ENCODE measurements at places on chromosomes 4 and X. TPM values are rescaled to one million over a fixed set of nuclear protein-coding genes. Genes with fewer than 3 reads are reported as not detected.

- no peak for DNase-seq
Observed at GRCh38 chrX:119990556-119991004, 47.0 kb upstream of the NKAP start.

GRCh38 chr4:26275281-26275680, 45.5 kb upstream of the RBPJ start:
- no peak for DNase-seq

Gene TKTL1
- total RNA-seq: 0.51 TPM

Gene SATL1
- not detected for total RNA-seq

Gene PAK3
- not detected for total RNA-seq

GRCh38 chrX:53287493-53288138, 6.2 kb upstream of the IQSEC2 start:
- no peak for DNase-seq

Gene SLC6A14
- 0.04 TPM for total RNA-seq

Gene SLC25A6
- 318 TPM for total RNA-seq

GRCh38 chr4:184097241-184097605, 120.5 kb downstream of the ENPP6 start:
- peak; percentile 29 for DNase-seq

- DNase-seq: no peak
Observed at GRCh38 chr4:112927544-112927943, 121.9 kb upstream of the ANK2 start.

- no peak for DNase-seq
Observed at GRCh38 chrX:19127649-19128168, 5.4 kb upstream of the ADGRG2 start.

DNA sequence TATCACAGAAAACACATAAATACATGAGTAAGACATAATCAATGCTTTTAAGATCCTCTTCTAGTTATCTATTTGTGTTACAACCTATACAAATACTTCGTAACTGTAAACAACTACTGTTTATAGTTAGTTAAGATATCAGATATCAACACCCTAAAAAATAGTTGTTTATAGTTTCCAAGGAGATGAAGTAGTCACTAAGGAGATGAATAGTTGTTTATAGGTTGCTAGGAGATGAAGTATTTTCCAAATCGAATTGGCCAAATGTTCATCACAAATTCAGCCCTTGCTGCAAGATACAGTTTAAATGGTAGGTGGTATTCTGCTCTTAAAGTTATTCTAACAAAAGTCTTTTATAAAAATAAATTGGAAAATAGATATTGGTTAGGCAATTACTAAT, 618.2 kb upstream of the PCDH10 start:
- DNase-seq: no peak

Gene DCAF12L1
- not detected for total RNA-seq

Gene GPR50
- total RNA-seq: 0.11 TPM

Gene SPIN4
- total RNA-seq: 24.5 TPM

DNA sequence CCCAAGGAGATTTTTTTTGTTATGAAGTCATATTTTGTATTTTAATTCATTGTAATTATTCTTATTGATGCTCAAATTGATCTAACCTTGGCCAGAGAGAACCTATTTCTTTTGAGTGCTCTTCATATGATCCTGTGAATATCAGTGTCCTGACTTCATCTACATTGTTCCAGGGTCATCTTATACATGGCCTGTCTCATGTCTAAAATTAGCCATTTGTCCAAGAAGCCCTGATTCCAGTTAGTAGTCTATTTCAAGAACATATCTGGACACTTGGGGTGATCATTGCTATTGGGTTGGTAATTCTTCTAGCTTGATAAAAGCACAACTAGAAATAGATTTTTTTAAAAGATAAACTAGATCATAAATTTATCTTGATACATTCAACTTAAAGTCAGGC, 266.2 kb downstream of the SPRY1 start:
- DNase-seq: no peak

DNA sequence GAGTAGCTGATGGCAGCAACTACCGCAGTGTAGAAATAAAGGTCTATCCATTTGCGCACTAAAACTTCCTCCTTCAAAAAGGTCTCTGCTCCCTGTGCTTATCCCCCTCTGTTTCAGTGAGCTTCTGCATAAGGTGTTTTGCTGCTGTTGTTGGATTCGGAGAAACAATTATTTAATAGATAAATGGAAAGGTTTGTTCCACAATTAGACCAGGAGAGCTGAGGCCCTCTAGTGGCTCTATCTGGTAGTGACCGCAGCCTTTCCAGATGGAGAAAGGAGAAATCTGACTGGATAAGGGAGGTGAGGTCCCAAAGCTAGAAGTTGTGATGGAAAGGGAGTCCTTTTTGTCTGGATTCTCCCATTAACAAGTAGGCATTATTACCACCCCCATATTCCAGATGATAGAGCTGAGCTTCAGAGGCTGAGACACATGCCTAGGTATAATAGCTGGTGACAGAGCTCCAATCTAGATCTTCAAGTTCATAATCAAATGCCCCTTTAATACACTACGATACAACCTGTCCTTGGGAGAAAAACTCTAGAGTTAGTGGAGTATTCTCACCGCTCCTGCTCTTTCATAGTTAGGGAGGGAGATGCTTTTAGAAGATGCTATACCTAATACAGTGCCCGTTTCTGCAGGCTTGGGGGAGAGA, 5.1 kb upstream of the GABRQ start:
- peak; percentile 44 for DNase-seq

- DNase-seq: no peak
Observed at GRCh38 chrX:152850465-152850864, 19.6 kb downstream of the NSDHL start.

DNA sequence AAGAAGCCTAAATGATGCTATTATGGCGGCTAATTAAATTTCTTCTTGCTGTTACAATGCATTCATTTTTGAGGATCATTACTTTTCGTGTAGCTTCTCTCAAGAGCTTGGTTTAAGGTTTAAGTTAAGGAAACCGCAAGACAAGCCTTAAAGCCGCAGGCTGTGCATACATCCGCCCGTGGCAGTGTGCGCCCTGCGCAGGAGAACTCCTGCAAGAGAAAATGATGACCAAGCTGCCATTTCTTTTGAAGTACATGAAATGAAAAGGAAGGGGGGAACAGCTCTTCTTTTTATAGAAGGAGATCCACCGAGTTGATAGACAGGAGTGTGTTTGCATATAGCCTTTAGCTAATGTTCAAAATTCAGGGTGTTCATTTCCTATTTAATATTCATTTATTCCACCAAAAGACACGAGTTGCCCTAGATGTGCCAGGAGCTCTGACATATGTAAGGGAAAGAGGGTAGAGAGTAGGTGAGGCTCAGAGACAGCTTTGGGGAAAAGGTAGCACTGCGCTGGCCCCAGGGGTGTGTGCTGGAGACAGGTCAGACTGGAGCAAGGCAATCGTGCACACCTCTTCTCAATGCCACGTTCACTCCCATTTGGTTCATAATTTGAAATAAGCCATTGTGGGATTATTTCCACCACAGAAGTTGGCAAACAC, 112.1 kb upstream of the LDB2 start:
- no peak for DNase-seq

Gene ETDB
- not detected for total RNA-seq

Gene FAM236C
- total RNA-seq: not detected

DNA sequence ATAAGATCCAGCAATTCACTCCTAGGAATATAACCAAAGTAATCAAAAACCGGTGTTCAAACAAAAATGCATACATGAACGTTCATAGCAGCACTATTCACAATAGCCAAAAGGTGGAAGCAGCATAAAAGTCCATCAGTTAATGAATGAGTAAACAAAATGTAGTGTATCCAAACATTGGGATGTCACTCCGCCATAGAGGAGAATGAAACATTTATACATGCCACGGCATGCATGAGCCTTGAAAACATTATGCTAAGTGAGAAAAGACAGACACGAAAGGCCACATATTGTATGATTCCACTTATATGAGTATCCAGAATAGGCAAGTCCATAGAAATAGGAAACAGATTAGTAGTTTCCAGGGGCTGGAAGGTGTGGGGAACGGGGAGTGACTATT, 11.0 kb upstream of the PDLIM3 start:
- no peak for DNase-seq

- DNase-seq: no peak
Observed at GRCh38 chrX:42117318-42117717, 194.0 kb upstream of the CASK start.

- no peak for DNase-seq
Observed at GRCh38 chrX:33133320-33133719, 78.0 kb downstream of the DMD start.

DNA sequence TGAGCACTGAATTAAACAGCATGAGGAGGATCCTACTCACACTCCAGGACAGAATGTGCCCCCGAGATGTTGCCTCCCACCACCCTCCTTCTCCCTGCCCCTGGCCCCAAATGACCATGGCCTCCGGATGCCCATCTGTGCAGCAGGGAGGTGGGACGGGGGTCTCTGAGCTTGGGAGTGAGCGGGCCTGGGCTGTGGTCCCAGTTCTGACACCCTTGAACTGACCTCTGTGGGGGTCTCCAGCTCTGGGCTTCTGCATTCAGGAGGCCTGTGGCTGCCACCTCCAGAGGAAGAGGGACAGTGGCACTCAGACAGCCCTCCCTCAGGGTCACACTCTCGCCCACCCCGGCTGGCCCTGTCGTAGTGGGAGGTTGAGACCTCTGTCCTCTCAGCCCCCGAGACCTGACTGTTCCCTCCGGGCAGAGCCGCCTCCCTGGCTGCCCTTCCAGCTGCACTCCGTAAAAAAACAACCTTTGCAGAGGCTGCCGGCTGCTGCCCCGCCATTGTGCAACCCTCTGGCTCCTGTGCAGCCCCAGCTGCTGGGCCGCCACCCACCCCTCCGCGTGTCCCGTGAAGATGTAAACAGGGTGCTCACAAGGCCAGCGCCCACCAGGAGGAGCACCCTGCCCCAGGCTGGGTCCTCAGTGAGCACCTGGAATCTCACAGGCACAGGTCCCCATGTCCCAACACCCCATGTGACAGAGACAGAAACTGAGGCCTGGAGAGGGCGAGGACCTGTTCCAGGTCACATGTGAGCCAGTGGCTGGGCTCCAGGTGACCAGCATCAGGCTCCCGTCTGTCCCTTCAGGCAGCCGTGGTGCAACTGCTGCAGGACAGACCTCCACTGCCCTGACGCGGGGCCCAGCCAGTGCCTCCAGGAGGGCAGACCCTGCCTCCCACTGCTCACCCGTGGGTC, 39.6 kb downstream of the HTRA3 start:
- no peak for DNase-seq

- DNase-seq: no peak
Observed at GRCh38 chr4:31908261-31908660, 1188.1 kb downstream of the PCDH7 start.

- peak; percentile 56 for DNase-seq
Observed at GRCh38 chr4:67713529-67714247, 12.7 kb upstream of the UBA6 start.

- no peak for DNase-seq
Observed at GRCh38 chr4:38176165-38176564, 216.0 kb downstream of the PTTG2 start.

GRCh38 chr4:151811403-151811802, 50.6 kb upstream of the GATB start:
- no peak for DNase-seq

Gene ATP1B4
- total RNA-seq: not detected

Gene BMP3
- not detected for total RNA-seq

Gene ADH1B
- 0.71 TPM for total RNA-seq

DNA sequence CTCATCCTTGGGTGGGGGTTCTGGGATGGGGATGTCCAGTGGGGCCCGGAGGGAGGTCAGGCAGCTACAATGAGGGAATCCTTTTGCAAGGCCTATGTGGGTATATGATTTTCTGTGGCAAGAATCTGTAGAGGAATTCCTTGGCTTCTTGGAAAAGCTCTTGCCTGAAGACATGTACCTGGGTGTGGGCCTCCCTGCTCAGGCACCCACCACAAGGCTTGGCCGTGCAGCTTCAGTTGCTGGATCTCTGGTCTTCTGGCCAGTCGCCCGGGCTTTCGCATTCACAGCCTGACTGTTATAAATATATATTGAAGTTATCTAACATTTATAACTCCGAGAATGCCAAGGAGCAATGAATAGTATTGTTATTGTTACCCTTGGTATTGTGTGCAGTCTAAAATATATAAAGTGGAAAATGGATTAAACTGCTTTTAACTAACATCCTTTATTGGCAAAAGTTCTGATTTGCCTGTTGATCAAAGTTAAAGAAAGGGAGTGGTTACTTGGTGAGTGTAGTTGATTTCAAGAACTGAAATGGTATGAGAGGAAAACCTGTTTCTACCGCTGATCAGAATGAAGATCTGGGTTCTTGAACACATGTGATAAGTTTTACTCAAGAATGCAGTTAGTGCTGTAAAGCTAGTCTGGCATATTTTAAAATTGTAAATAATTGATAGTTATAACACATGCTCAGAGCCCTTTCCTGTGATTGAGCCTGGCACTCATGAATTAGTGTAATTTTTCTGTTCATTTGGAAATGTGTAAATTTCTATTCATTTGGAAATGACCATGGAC, 36.0 kb downstream of the PTTG2 start:
- no peak for DNase-seq

GRCh38 chrX:85988353-85988752, 59.0 kb downstream of the CHM start:
- no peak for DNase-seq

Gene TMEM35A
- not detected for total RNA-seq

DNA sequence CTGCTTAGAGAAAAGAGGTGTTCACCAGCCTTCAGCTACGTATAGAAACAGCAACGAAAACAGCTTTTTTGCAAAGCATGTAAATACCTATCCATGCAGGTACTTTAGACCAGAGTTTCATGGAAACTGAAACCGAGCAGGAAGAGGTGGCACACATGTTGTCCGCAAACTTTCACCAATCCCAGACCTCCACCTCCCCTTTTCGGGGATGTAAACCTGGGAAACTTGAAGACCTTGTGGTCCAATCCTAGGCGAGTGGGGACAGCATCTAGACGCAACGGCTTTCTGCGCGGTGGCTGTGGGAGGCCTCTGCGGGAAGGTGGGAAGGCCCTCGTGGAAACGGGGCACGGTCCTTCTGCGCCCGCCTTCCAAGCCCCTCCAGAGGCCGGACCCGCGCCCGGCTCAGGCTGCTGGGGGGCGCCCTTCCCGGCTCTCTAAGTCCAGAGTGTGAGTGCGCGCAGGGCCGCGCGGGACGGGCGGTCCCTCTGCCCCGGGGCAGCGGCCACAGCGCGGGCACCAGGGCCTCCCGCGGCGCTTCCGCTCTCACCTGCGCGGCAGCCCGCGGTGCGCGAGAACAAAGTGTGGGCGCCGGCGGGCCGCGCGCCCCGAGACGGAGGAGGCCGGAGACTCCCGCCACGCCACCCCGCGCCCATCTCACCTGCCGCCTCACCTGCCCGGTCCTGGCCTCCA, 830 bp upstream of the SHROOM2 start:
- no peak for DNase-seq

DNA sequence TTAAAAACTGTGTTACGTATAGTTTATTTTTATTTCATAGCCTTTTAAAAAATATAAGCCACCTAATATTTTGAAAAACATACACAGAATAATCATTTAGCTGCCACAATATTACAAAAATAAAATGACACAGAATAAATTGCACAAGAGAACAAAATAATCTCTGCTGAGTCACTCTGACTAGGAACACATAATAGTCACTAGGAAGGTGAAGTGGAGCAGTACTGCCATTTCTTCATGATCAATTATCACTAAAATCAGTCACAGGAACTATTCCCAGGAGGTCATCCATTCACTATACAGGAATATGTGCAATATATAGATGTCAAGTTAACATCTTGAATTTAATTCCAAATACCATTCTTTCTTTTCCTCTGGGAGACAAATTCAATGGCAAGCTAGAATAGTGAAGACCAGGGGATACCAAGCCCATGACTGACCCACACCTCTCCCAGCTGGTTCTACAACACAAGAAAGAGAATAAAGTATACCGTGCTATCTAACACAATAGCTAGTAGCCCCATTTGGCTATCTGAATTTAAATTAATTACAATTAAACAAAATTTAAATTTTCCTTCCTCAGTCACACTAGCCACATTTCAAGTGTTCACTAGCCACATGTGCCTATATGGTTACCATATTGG, 5.9 kb downstream of the SMIM43 start:
- no peak for DNase-seq

Measured in K562 (cell line).